Tibial artery (tissue), 4 donors: ENCODE measurements at places on chromosomes 13 and 19.

DNA sequence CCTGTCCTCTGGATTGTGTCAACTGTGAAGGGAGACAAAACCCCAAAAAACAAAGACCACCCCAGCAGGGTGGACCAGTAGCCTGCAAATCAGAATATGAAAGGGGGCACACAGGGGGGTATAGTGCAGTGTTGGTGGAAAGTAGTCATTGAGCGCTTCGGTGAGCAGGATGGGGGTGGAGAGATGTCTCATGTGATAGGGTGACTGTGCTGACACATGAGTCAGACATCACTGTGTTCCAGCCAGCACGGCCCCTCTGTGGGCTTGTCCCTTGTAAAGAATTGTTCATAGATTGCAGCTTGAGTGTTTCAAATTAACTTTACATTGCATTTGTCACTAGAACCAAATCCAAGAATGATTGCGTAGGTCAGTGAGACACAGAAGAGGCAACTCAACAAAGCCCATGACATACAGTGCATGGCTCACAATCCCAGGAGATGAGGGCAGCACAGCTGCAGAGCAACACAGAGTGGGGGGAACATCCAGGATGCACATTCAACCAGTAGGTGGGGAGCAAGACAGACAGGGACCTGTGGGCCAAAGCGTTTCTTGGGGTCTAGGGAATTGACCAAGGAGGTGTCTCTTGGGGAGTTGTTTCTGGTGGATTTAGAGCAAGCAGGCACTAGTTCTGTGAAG is 7.5 kb downstream of the ZNF440 start:
- H3K36me3 ChIP-seq: peaks cover 32% of the 10 kb centered on the region
- no peaks in the 10 kb centered on the region for H3K4me1 ChIP-seq
- H3K27me3 ChIP-seq: no peaks in the 10 kb centered on the region
- no peak overlapping the region for H3K4me3 ChIP-seq

GRCh38 chr19:55588738-55589137 is 8.1 kb upstream of the ZNF579 start:
- H3K36me3 ChIP-seq: no peaks in the 10 kb centered on the region
- no peak overlapping the region for H3K4me3 ChIP-seq
- DNase-seq: no peak
- peaks cover 25% of the 10 kb centered on the region for H3K27me3 ChIP-seq
- H3K27ac ChIP-seq: no peak overlapping the region

- DNase-seq: no peak
- no peaks in the 10 kb centered on the region for H3K27me3 ChIP-seq
- peaks cover 42% of the 10 kb centered on the region for H3K36me3 ChIP-seq
- peaks cover 10% of the 10 kb centered on the region for H3K4me1 ChIP-seq
Measured at GRCh38 chr19:1270213-1270853, 1.2 kb downstream of the CIRBP start.

DNA sequence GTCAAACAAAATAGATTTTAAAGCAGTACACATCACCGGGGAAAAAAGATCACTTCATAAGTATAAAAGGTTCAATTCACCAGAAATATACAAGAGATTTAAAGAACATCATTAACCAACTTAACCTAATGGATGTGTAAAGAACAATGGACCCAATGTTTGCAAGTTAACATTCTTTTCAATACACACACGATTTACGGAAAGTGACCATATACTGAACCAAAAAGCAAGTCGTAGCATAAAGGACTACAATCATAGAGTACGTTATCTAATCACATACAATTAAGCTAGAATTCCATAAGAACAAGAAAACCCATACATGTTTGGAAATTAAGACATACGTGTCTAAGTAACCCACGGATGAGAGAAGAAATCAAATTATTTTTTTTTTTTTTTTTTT is 9.6 kb downstream of the TGDS start:
- no peaks in the 10 kb centered on the region for H3K27me3 ChIP-seq
- DNase-seq: no peak
- H3K27ac ChIP-seq: no peak overlapping the region
- peaks cover 35% of the 10 kb centered on the region for H3K36me3 ChIP-seq

DNA sequence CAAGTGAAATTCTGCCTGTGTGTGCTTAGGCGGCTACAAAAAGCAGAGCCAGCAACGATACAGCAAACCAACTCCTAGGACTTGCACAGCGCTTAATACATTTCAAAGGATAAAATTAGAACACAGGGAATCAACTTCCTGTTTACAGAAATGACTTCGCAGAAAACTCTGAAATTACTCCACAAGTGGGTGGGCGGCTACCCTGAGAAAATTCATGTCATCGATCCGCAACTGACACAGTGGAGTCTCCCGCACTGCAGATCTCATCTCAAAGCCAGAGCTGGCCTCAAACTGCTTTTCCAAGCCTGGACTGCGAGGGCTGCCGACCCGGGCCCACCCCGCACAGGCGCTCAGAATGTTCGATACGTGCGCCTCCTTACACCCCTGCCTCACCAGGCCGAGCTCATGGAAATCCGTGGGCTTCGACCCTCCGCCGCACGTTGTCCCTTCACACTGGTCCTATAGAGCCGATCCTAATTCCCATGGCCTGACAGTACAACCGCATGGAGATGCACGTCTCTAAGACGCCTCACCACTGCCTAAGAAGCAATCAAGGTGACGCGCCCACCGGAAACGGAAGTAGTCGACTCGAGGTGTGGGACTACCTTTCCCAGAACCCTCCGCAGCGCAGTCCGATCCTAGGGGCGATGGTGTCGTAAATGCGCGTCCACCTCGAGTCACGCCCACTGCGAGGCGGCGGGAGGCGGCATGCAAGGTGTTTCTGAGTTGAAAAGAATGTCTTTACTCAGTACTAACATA is at the start of gene ZNF229:
Gene ZNF229, minus strand, starts transcription at position 557 of the 759 bp plus-strand sequence. CDS start 5,625 bp downstream, outside the sequence.
- peak within 1 kb of the TSS; percentile 54 for H3K4me3 ChIP-seq
- no peaks in the 10 kb centered on the region for H3K27me3 ChIP-seq
- no peak within 1 kb of the TSS for H3K27ac ChIP-seq
- H3K4me1 ChIP-seq: peaks cover 7% of the 10 kb centered on the region
- H3K36me3 ChIP-seq: peaks cover 34% of the 10 kb centered on the region

- no peaks in the 10 kb centered on the region for H3K27me3 ChIP-seq
- H3K27ac ChIP-seq: no peak overlapping the region
- no peak for DNase-seq
- H3K4me1 ChIP-seq: no peaks in the 10 kb centered on the region
- no peak overlapping the region for H3K4me3 ChIP-seq
Measured at GRCh38 chr13:28744656-28745055, 25.9 kb upstream of the SLC46A3 start.

GRCh38 chr19:53772943-53773342 is 51.2 kb downstream of the NLRP12 start:
- DNase-seq: no peak
- H3K36me3 ChIP-seq: no peaks in the 10 kb centered on the region
- H3K27me3 ChIP-seq: peaks cover 20% of the 10 kb centered on the region
- no peak overlapping the region for H3K4me3 ChIP-seq

DNA sequence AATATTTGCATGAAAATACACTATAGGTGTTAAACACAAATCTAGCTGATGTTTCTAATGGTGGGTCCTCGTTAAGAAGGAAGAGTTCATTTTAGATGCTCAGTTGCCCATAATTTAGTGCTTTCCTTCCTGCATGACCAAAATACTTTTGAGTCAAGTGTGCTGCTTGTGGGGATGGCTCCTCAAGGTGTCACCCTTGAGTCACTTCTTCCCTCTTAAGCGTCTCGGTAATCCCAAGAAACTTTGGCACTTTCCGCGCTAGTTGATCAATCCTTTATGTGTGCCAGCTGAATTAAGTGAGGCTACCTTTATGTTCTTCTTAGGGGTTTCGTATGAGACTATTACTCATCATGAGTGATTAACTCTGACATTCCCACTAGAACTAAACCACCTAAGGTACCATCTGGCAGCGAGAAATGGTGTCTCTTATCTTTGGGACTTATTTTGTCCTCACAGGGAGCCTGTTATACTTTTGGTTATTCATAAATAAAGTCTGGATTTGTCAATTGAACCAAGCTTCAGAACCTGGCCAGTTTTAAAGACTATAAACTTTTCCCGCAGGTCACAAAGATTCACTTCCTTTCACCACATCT is 106.8 kb downstream of the NHLRC3 start:
- H3K4me3 ChIP-seq: peak overlapping the region; percentile 29
- no peaks in the 10 kb centered on the region for H3K36me3 ChIP-seq
- H3K27me3 ChIP-seq: no peaks in the 10 kb centered on the region

- H3K4me3 ChIP-seq: no peak overlapping the region
- no peak for DNase-seq
- no peaks in the 10 kb centered on the region for H3K27me3 ChIP-seq
- H3K4me1 ChIP-seq: no peaks in the 10 kb centered on the region
Measured at GRCh38 chr19:10209315-10209714, 14.6 kb upstream of the DNMT1 start.

DNA sequence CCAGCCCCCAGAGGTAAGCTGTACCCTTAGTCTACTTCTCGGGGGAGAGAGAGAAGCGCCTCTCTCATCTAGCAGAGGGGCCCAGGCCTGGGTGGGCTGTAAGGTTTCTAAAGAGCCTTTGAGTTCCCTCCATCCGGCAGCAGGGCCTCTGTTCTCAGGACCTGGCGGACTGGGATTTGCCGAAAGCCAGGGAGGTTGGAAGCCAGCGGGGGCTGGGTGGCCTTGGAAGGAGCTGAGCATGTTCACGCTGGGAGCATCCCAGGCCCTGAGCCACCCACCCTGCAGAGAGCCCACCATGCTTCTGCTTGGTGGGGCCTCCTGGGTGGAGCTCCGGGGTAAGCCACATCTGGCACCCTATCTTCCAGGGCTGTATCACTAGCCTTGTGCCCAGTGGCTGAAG is 7.8 kb downstream of the SLC7A10 start:
- DNase-seq: no peak
- no peaks in the 10 kb centered on the region for H3K27me3 ChIP-seq
- H3K27ac ChIP-seq: no peak overlapping the region
- H3K36me3 ChIP-seq: no peaks in the 10 kb centered on the region
- H3K4me1 ChIP-seq: no peaks in the 10 kb centered on the region

GRCh38 chr13:28705461-28706083 is 13.2 kb downstream of the SLC46A3 start:
- no peak overlapping the region for H3K4me3 ChIP-seq
- no peaks in the 10 kb centered on the region for H3K27me3 ChIP-seq
- H3K27ac ChIP-seq: no peak overlapping the region
- H3K36me3 ChIP-seq: peaks cover 19% of the 10 kb centered on the region
- no peaks in the 10 kb centered on the region for H3K4me1 ChIP-seq

GRCh38 chr13:74570046-74570445 is 435.8 kb upstream of the KLF12 start:
- no peaks in the 10 kb centered on the region for H3K36me3 ChIP-seq
- H3K4me3 ChIP-seq: no peak overlapping the region
- H3K27me3 ChIP-seq: no peaks in the 10 kb centered on the region

GRCh38 chr13:23612731-23613130 is 42.5 kb downstream of the TNFRSF19 start:
- no peak overlapping the region for H3K4me3 ChIP-seq
- H3K27ac ChIP-seq: no peak overlapping the region
- H3K27me3 ChIP-seq: no peaks in the 10 kb centered on the region
- DNase-seq: no peak
- no peaks in the 10 kb centered on the region for H3K36me3 ChIP-seq

DNA sequence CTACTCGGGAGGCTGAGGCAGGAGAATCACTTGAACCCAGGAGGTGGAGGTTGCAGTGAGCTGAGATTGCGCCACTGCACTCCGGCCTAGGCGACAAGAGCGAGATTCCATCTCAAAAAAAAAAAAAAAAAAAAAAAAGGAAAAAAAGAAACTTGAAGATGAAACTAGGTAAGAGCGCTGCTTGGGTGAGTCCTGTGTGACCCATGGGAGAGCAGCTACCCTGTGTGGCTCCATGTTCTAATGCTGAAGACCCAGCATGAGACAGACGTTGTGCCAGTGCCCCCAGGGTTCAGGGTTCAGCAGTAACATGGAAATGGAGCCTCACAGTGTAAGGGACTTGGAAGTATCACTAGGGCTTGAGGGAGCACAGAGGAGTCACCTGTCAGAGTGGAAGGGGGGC is 5.9 kb downstream of the ZNF784 start:
- H3K36me3 ChIP-seq: peaks cover 32% of the 10 kb centered on the region
- H3K4me1 ChIP-seq: no peaks in the 10 kb centered on the region
- no peak overlapping the region for H3K27ac ChIP-seq
- H3K27me3 ChIP-seq: no peaks in the 10 kb centered on the region
- DNase-seq: no peak
- H3K4me3 ChIP-seq: no peak overlapping the region

- no peak for DNase-seq
- no peaks in the 10 kb centered on the region for H3K27me3 ChIP-seq
- no peak overlapping the region for H3K27ac ChIP-seq
- H3K36me3 ChIP-seq: no peaks in the 10 kb centered on the region
- H3K4me1 ChIP-seq: peaks cover 21% of the 10 kb centered on the region
Measured at GRCh38 chr19:406971-407510, 1.9 kb downstream of the C2CD4C start.

GRCh38 chr13:46297361-46297811 is 85.7 kb downstream of the LRRC63 start:
- H3K36me3 ChIP-seq: no peaks in the 10 kb centered on the region
- no peak overlapping the region for H3K27ac ChIP-seq
- H3K27me3 ChIP-seq: no peaks in the 10 kb centered on the region

DNA sequence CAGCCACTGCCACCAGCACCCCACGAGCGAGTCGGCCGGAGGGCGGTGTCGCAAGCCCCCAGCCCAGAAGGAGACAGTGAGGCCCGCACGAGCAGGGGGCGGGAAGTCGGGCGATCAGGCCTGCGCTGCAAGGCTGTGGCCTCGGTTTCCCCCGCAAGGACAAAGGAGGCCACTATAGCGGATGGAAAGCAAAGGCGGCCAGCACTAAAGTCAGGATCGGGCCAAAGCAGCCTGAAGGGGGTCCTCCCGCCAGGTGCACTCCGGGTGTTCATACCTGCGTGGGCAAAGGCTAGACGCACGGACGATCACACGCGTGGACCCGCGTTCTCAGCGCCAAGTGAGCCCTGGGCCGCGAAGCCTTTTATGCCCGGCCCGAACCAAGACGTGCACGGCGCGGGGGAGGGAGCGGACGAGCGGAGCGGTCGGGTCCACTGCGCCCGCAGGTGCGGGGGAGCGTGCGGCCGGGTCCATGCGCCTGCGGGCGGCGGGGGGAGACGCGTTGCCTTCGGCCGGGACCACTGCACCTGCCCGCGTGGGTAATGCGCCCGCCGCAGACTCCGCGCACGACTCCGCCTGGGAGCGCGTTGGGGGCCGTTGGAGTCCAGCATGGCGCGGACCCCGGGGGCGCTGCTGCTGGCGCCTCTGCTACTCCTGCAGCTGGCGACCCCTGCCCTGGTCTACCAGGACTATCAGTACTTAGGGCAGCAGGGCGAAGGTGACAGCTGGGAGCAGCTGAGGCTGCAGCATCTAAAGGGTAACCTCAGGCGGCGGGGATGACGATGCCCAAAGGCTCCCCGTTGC is at the start of the genes PRDX2 and THSD8:
Gene PRDX2, minus strand, starts transcription at position 335 of the 801 bp plus-strand sequence. CDS start 539 bp downstream, outside the sequence.
Gene THSD8, plus strand, starts transcription at position 604 of the 801 bp plus-strand sequence. Its CDS starts 3 bp downstream, at position 607.
- peaks cover under 1% of the 10 kb centered on the region for H3K4me1 ChIP-seq
- peak within 1 kb of the TSS; percentile 66 for H3K4me3 ChIP-seq
- peak; percentile 88 for DNase-seq
- peaks cover 18% of the 10 kb centered on the region for H3K36me3 ChIP-seq
- no peaks in the 10 kb centered on the region for H3K27me3 ChIP-seq

DNA sequence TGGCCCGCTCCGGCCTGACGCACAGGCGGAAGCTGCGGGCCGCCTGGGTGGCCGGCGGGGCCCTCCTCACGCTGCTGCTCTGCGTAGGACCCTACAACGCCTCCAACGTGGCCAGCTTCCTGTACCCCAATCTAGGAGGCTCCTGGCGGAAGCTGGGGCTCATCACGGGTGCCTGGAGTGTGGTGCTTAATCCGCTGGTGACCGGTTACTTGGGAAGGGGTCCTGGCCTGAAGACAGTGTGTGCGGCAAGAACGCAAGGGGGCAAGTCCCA is 4.4 kb downstream of the FFAR1 start:
- H3K27ac ChIP-seq: no peak overlapping the region
- no peak for DNase-seq
- no peak overlapping the region for H3K4me3 ChIP-seq
- no peaks in the 10 kb centered on the region for H3K27me3 ChIP-seq
